ENCODE measurements at places on chromosomes 1 and 21.

- DNase-seq, result no peak
Observed at GRCh38 chr21:44999972-45000636, 60.3 kb downstream of the SLX9 start.

DNA sequence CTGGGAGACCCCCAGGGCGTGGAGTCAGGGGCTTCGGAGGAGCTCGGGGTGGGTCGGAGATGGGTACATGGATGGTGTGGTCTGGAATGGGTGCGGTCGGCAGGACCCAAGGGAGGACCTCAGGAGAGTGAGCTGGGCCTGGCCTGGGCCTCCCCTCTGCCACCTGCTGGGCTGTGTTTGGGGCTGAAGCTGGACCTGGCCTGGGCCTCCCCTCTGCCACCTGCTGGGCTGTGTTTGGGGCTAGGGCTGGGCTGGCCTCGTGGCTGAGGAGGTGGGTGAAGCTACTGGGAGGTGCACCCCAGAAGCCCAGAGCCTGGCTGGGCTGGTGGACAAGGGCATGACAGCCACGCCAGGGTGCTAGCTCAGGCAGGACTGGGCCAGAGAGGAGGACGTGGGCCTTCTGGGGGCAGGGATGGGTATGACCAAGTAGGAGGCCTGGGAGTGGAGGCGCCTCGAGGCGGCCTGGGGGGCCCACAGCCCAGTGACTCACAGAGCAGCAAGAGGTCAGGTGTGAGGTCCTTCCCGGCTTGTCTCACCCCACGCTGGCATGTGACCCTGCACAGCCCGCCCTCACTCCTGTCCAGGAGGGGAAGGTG lies 14.5 kb downstream of the SAMD11 start:
- no peak for DNase-seq

- DNase-seq, result no peak
Observed at GRCh38 chr1:50972766-50973165, 2.7 kb downstream of the CDKN2C start.

GRCh38 chr1:110674337-110675059 lies at the start of gene KCNA3:
TSS of gene KCNA3 (minus strand) at chr1:110674940. CDS start at chr1:110674809, 131 bp downstream.
- DNase-seq, result peak; percentile 86

GRCh38 chr1:51728611-51729155 lies 111.8 kb downstream of the OSBPL9 start:
- DNase-seq, result no peak

DNA sequence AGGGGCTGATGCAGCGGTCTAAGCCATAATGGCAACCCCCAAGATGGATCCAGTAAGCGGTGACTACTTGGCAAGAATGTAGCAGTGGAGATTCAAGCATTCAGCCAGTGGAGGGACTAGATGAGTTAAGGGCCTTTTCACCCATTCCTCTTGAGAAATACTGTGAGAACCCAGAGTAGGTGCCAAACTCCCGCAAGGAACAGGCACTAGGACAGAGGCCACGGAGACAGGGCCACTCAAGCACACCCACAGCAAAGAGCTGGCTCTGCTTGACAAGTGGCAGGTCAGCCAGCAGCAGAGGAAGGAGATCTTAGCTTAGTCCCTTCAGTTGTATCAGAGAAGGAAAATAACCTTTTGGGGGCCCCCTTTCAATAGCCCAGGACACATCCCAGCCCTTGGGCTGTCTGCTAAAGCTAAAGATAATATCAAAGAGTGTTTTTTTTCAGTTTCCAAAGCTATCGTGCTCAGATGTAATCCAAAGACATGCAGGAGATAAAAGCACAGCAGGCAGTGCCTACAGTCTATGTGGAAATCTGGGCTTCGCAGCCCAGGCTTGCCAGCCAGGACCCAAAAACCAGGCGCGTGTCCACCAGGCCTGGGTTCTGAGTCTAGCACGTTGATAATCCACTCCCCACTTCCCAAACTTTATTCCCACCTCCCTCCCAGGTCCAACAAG lies 62.0 kb upstream of the GOLT1A start:
- no peak for DNase-seq

- DNase-seq, result no peak
Observed at GRCh38 chr21:28247454-28248020, 745.1 kb downstream of the LTN1 start.

DNA sequence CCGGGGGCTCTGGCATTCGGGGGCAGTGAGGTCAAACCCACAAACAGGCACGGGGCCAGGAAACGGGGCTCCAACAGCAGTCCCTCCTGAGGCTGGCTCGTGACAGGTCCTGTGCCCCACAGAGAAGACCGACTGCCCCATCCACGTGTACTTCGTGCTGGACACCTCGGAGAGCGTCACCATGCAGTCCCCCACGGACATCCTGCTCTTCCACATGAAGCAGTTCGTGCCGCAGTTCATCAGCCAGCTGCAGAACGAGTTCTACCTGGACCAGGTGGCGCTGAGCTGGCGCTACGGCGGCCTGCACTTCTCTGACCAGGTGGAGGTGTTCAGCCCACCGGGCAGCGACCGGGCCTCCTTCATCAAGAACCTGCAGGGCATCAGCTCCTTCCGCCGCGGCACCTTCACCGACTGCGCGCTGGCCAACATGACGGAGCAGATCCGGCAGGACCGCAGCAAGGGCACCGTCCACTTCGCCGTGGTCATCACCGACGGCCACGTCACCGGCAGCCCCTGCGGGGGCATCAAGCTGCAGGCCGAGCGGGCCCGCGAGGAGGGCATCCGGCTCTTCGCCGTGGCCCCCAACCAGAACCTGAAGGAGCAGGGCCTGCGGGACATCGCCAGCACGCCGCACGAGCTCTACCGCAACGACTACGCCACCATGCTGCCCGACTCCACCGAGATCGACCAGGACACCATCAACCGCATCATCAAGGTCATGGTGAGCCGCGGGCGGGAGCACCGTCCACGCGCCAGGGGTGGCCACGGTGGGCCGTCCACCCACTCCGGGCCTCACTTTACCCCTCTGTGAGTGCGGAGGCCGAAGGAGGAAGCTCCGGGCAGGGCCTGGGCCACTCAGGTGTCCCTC lies 14.2 kb downstream of the COL6A2 start:
- DNase-seq, result no peak

GRCh38 chr1:1435106-1435903 lies at the start of gene VWA1:
TSS of gene VWA1 (plus strand) at chr1:1435690. CDS start at chr1:1435749, 59 bp downstream.
- peak; percentile 79 for DNase-seq

DNA sequence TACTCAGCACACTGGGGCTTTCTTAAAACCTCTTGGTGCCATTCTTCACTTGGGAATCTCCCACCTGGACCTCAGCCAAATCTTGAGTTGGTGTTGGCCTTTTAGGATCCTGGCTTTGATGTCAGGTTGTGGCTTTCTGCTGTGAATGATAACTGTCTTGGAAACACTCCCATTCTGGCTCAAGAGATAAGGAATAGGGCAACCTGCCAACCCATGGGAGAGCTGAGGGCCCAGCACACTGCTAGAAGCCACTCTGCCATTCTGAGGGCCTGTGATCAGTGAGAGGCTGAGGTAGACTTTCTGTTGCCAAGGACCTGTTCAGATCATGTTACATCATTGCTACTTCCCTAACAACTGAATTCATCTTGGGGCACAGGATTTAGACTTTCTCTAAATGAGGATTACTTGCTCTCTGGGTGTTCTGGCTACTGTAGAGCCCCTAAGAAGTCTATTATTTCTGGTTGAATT lies 45.8 kb downstream of the TTC39A start:
- peak; percentile 30 for DNase-seq

- DNase-seq, result no peak
Observed at GRCh38 chr1:184928394-184928793, 45.9 kb downstream of the NIBAN1 start.

DNA sequence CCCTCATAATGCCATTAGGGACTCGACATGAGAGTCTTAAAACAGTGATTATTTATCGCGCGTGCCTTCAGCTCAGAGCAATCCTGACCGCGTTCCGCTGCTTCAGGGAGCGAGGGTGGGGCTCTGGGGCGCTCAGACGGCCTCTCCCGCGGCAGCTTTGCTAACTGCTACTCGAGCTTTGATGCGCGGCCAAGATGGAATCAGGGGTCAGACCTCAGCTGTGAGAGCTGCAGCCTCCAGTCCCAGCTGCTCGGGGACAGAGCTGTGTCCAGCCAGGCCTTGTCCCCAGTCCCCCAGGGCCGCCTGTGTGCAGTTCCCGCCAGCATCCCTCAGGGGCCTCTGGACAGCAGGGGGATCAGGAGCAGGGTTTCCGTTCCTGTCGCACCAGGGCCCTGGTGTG lies 104.6 kb upstream of the TTC34 start:
- DNase-seq, result no peak

DNA sequence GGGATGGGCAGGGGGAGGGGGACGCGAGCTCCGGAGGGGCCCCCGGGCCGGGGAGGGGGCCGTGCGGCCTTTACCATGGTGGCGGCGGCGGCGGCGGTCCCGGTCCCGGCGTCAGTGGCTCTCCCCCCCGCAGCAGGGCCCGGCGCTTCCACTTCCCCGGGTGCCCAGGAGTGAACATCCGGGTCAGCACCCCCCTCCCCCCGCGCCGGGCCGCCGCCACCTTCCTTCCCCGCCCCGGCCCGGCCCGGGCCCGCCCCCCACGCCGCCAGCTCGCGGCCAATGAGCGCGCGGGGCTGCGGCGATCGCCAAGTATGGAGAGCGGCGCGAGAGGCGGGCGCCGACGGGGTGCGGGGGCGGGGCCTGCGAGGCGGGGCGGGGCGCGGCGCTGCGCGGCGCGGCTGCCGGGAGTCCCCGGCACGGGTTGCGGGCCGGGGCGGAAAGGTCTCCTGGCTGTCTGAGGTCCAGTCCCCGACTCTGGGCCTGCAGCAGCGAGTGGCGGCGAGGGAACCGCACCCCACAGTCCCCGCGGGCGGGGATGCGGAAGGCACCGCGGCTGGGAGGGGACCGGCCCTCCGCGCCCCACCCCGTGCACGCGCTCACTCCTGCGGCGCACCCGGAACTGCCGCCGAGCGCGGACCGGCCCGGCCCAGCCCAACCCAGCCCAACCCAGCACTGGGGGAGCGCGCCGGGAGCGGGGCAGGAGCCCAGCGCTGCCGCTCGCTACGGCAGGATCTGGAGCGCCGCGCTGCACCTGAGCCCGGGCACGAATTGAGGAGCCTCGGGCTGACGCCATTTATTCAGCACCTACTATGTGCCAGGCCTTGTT lies at the start of gene CAPZB:
Gene CAPZB (minus strand): TSS at position 178 of the 826 bp plus-strand sequence. CDS start 101 bp downstream, at position 77.
- peak; percentile 96 for DNase-seq

GRCh38 chr1:20322825-20323612 lies 32.3 kb downstream of the VWA5B1 start:
- DNase-seq, result peak; percentile 73

- no peak for DNase-seq
Observed at GRCh38 chr1:222045786-222046185, 303.9 kb upstream of the DUSP10 start.

GRCh38 chr1:177857285-177857684 lies 112.6 kb downstream of the SEC16B start:
- no peak for DNase-seq

DNA sequence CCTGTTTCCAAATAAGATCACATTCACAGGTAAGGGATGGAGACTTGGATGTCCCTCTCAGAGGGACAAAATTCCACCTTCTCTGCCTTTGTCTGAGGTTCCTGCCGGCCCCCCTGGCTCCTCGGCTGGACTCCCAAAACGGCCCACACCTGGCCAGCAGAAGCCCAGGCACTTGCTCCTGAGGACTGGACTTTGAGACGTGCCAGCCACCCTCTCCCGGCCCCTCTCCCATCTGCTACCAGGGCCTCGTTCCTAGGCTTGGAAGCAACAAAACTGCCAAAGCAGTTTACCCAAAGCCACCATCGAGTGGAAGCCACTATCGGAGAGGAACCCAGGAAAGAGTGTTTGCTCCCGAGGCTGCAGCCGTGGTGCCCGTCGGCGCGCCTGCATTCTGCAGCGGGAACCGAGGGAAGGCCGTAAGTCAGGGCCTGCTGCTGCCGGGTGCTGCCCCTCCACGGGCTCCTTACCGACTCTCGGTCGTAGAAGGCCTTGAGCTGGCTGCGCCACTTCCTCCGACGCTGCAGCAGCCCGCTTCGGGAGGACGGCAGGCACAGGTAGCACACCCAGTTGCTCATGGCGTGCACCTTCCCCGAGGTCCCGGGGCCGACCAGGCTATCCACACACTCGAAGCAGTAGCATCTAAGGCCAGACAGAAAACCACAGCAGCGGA lies 3.5 kb downstream of the DNMT3L start:
- DNase-seq, result no peak

GRCh38 chr21:46503922-46504550 lies 45.3 kb downstream of the DIP2A start:
- DNase-seq, result peak; percentile 42

- no peak for DNase-seq
Observed at GRCh38 chr1:218692808-218693207, 347.7 kb downstream of the TGFB2 start.

DNA sequence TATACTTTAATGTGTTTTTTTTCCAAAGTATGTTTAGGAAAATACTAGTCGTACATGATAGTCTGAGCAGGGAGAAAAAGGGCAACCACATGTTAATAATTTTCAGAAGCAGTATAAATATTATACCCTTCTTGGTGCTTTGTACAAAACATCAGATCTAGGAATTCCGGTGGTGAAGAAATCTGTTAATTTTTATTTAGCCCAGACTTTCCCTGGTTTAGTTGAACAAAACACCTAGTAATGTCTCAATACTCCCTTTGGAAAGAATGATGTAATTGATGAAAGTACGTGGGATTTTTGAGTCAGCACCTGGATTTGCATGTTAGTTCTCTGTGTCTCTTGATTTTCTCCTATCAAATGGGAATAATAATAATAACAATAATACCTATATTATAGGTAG lies 38.4 kb upstream of the KCNK2 start:
- DNase-seq, result no peak

DNA sequence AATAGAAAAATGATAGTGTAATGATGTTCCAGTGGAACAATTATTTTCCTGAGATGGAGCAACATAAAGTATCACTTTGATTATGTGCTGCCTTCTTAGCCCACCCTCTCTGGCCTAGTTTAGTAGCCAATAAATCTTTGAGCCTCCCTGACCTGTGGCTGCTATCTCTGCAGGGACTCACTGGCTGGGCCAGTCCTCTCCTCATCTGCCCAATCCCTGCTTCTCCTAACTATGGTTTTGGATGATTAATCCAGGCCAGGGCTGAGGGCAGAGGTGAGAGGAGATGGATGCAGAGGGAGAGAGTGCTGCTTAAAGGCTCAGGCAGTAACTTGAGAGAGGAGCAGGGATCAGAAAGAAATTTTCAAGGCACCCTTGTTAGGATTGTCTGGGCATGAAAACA lies 89.0 kb upstream of the CD34 start:
- no peak for DNase-seq

DNA sequence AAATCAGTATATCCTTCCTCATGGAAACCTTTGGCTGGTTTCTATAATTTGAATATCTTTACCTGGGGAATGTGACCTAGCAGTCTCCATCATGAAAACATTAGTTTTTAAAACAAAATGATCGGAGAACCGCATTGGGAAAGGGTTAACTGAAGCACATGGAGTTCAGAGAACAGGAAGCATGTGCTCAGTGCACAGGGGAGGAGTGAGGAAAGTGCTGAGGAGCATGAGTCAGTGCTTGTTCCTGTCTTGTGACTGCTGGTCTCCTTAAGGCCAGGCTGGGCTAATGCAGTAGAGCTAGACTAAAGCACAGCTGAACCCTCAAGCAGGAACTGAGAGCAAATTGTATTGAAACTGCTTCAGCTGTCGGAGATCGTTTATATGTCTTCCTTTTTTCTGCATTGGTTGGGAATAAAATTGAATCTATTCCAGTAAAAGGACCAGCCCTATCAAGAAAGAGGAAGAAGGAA lies 5.8 kb downstream of the IFI16 start:
- DNase-seq, result peak; percentile 94

GRCh38 chr1:214321705-214322453 lies 40.9 kb downstream of the SMYD2 start:
- peak; percentile 22 for DNase-seq

GRCh38 chr21:30882866-30883597 lies 1.7 kb upstream of the KRTAP11-1 start:
- DNase-seq, result no peak

- no peak for DNase-seq
Observed at GRCh38 chr1:49098866-49099265, 322.2 kb upstream of the BEND5 start.

GRCh38 chr1:96465441-96465840 lies 256.1 kb upstream of the PTBP2 start:
- DNase-seq, result no peak

Data from activated CD4-positive, alpha-beta T cell treated with anti-CD3 and anti-CD28 coated beads, Interleukin-10, Interleukin-2, amounts not matched to agents 100 ng/mL and 50 ng/mL, durations not matched to agents 16 hours and 8 hours (primary cell).